HuH-7.5 (cell line): ENCODE measurements at places on chromosomes 2 and 18.

GRCh38 chr18:48026216-48026615 is 95.8 kb upstream of the SMAD2 start:
- no peak for DNase-seq

DNA sequence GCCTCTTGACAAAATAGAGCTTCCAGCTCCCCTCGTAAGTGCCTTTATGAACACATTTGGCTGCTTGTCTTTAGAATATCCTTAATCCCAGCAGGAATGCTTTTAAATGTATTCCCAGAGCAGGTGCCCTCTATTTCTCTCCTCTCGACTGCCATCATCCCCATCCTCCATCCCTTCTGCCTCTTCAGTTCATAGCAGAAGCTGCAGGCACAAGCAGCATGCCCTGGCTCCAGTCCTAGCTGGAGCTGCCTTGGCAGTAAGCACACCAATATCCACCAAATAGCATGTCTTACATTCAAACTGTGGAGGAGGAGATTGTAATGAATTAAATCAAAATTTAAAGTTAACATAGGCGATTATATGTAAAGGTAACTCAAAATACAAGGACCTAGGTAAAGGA is 891.3 kb upstream of the SLC39A10 start:
- DNase-seq, result no peak

- DNase-seq, result no peak
Measured at GRCh38 chr2:236847538-236848263, 238.0 kb upstream of the COPS8 start.

GRCh38 chr2:46229134-46230063 is 67.8 kb upstream of the EPAS1 start:
- no peak for DNase-seq

GRCh38 chr2:99404797-99405669 is 67.8 kb downstream of the EIF5B start:
- no peak for DNase-seq

GRCh38 chr2:1721706-1722646 is 22.3 kb downstream of the PXDN start:
- no peak for DNase-seq

DNA sequence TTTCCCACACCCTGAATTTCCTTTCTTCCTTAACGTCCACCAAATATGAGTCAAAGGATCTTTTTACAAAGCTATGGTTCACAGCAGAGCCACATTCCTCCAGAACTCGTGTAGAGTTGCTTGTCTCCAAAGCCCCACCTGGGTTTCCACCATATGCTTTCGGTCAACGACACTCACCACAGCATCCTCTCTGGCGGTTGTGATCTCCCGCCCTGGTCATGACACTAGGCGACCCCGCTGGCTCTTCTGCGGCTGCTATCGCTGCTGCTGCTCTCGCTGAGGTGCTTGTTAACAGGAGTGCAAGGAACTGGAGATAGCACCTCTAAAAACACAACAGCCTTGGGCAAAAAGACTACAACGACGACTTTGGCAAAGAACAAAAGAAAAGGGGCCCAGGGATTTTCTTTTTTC is 340 bp downstream of the SLC40A1 start:
- peak; percentile 49 for DNase-seq

DNA sequence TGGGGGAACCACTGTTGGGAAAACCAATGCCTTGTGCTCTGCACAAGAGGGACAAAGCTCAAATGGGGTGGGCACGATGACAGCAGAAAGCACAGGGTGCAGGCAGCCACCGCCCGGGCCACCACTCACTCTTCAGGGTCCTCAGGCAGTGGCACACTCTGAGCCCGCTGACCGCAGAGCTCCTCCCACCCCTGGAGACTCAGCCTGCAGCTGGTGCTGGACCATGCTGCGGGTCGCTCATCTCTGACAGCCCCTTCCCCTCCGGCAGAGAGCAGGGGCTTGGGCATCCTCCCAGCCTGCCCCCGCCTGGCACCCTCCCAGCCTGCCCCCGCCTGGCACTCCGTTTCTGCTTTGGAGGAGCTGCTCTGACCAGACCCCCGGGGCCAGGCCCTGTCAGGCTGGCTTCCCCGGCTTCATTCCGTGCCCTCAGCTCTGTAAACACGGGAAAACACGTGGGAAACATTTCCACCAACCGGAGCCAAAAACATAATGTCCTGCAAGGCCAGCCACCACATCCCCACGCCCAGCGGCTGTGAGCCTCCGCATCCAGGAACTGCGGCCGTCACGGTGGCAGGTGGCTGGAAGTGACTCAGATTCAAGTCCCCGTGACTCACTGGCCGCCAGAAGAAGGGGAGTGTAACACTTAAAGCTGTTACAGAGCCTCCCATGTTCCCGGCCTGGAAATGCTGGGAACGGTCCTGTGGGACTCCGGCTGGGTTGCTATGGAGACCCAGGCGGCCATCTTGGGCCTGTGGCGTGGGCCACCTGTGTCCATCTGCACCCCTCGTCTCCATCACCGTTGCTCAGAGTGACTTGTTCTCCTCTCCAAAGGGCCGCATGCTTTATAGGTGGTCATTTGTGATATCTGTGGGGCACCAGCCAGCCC is 6.8 kb upstream of the SNED1 start:
- no peak for DNase-seq

DNA sequence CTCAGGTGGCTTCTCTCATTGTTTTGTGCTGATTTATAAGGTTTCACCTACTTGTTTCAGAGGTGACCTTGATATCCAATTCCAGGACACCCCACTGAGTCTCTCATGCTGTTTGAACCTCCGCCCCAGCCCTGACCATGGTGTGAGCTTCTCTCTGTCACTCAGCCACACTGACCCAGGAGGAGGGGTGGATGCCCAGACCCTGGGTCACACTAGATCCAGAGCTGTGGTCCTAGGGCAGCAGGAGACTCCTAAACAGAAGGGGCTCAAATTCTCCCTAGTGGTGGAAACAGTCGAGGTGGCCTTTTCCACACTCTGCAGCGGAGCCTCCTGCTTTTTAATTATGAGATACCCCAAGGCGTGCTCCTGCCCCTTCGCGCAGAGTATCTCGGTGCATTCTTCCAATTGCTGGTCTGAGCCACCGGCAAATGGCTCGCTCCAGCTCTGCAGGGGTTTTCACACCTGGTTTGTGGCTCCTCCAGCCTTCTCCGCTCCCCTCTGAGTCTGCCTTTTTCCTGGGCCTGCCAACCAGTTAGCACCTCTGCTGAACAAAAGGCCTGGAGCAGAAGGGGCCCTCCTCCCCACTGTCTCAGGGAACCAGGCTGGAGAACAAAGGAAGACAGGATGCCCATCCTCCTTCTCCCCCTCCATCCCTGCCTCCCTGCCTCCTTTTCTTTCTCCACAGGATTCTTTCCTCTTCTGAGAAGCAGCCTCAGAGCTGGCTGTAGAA is 147.3 kb upstream of the SPRED2 start:
- DNase-seq, result no peak

DNA sequence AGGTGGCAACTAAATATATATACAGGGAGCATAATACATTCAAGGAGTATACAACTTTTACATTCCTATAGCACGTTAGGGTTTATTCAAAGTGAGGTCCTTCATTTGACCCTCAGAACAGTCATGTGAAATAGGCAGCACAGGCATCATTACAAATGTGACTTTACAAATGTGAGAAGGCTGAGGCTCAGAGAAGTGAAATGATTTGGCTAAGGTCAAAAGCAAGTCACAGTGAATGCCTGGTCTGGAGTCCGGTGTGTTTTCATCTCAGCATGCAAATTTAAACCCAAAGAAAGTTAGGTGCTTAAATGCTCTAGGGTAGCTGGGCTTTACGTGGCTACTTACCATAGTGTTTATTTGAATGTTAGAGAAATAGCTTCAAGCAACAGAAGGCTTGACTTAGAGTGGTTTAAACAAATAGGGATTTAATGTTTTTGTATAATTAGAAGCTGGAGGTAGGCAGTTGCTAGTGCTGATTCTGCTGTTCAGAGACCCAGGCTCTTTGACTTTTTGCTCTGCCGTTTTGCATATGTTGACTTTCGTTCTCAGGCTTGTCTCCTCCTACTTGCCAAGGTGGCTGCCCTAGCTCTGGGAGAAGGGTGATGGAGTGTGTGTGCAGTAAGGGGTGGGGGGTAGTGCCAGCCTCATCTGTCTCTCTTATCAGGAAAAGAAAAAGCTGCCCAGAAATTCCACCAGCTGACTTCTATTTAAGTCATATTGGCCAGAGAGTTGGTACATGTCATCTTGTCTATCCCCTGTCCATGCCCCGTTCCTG is 89.2 kb downstream of the PLCL1 start:
- no peak for DNase-seq

- no peak for DNase-seq
Measured at GRCh38 chr2:220270481-220271070, 643.1 kb downstream of the SLC4A3 start.
